Sigmoid colon (tissue), 7 donors: ENCODE measurements at places on chromosomes 1 and 21.
A peak's percentile ranks its signal among the peaks of the same experiment; 100 is the strongest.

DNA sequence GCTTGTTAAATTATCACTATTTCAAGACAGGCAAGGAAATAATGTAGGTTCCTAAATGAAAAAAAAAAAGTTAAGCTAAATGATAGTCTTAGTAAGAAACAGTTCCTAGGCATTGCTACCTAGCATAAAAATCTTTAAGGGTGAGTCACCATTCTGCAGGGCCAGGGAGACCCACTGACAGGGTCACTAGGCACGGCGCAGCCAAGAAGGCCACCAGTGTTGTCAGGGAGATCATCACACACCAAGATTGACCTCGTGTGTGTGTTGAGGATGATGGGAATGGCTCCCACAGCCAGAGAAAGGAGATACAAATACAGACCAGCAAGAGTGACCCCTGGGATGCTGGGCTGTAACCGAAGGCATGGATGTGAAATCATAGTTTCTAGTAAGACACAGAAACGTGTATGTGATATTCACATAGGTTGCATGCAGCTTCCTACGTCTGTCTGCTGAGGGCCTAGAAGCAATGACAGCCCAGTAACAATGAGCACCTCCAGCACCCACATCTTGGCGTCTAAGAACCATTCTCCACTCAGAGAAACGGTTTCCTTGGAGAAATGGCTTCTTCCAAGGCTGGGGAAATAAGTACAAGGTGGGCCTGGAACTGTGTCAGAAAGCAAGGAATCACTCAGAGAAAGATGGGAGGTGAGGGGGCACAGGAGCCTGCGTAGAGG, 29.1 kb downstream of the RIPK4 start:
- H3K4me3 ChIP-seq: no peak overlapping the region
- H3K36me3 ChIP-seq: no peaks in the 10 kb centered on the region

GRCh38 chr1:25527226-25527846, 16.1 kb upstream of the LDLRAP1 start:
- no peaks in the 10 kb centered on the region for H3K4me1 ChIP-seq
- H3K4me3 ChIP-seq: no peak overlapping the region
- no peak for DNase-seq
- no peak overlapping the region for H3K27ac ChIP-seq
- no peaks in the 10 kb centered on the region for H3K36me3 ChIP-seq

DNA sequence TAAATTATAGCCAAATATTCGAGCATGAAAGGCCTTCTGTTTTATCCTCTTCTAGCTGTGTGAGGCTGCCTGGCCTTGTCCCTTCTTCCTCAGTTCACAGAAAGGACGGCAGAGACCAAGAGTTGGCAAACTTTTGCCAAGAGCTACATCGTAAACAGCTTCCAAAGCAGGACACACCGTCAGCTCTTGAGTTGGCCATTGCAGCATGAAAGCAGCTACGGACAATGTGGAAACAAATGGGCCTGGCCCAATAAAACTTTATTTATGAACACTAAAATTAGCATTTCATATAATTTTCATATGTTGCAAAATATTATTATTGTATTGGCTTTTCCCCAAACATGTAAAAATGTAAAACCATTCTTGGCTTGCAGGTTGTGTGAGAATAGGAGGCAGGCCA, 10.7 kb downstream of the C21orf58 start:
- no peaks in the 10 kb centered on the region for H3K36me3 ChIP-seq
- H3K27ac ChIP-seq: no peak overlapping the region
- DNase-seq: no peak

GRCh38 chr1:89125240-89125912, 538 bp downstream of the GBP2 start:
- peak overlapping the region; percentile 86 for H3K27ac ChIP-seq
- H3K4me1 ChIP-seq: peaks cover 62% of the 10 kb centered on the region
- H3K36me3 ChIP-seq: peaks cover 13% of the 10 kb centered on the region
- H3K4me3 ChIP-seq: peak overlapping the region; percentile 50
